ENCODE measurements at places on chromosomes 7 and 10.
A peak's percentile ranks its signal among the peaks of the same experiment; 100 is the strongest.

GRCh38 chr7:97971990-97972943 lies 17.7 kb downstream of the OCM2 start:
- peak; percentile 73 for DNase-seq

GRCh38 chr7:141154131-141154732 lies 80.4 kb downstream of the TMEM178B start:
- DNase-seq = no peak

- no peak for DNase-seq
Observed at GRCh38 chr7:16106300-16106699, 315.0 kb downstream of the CRPPA start.

DNA sequence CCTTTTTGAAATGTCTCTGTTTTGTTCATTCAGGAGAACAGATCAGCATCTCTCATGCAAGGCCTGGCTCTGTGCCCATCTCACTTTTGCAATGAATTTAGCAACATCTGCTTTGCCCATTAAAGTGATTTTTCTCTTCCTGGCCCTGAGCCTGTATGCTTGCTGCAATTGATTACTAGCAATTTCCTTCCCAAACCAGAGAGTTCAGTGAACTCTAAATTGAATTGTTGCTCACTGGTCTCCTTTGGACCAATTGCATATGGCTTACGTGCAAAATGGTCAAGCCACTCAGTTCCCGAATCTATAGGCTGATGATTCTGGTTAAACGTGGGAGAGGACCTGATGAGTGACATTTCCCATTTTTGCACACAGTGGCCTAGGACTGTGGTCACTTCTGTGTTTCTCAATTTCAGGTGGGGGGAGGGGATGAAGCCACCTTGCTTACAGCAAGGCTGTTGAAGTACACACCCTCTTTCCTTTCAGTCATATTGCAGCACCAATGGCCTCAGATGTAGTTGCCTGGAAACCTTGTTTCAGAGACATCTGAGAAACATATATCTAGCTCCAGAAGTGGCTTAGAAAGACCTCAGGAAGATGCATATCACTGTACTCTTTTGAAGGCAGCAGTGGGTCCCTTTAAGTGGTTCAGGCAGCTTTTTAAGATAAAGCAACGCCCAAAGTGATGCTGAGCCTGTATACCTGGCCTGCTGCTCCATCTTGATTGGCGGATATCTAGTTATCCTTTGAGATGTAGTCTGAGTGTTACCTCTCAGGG lies 201.4 kb downstream of the PTEN start:
- no peak for DNase-seq

- no peak for DNase-seq
Observed at GRCh38 chr7:121278120-121279021, 50.4 kb upstream of the WNT16 start.

DNA sequence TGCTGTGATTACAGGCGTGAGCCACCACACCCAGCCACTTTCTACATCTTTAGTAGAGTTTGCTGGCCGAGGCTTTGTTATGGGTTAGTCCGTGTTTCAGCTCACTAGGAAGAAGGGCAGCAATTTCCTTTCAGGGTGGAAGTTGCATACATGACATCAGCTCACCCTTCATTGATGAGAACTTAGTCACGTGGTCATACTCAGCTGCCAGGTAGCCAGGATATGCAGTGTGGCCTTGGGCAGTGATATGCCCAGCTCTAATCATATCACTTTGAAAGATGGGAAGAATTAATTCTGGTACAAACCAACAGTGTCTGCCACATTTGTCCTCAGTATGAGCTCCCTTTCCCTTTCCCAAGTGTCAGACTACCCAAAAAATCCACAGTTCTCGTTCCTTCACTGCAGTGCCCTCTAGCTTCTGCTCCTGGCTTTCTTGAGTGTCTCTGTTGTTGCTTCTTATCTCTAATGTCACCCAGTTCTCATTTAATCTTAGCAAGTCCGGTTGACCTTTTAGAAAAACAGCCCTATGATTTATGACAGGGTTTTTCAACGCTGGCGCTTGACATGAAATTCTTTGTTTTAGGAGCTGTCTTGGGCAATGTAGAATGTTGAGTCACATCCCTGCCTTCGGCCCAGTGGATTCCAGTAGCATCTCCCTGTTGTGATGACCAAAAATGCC lies 108.7 kb upstream of the ITGB1 start:
- DNase-seq = no peak

DNA sequence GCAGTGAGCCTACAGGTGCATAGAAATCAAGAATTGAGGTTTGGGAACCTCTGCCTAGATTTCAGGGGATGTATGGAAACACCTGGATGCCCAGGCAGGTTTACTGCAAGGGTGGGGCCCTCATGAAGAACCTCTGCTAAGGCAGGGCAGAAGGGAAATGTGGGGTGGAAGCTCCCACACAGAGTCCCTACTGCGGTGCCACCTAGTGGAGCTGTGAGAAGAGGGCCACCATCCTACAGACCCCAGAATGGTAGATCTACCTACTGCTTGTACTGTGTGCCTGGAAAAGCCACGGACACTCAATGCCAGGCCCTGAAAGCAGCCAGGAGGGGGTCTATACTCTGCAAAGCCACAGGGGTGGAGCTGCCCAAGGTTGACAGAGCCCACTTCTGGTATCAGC lies 533.5 kb downstream of the GPAM start:
- DNase-seq = no peak

GRCh38 chr7:28269700-28270361 lies 89.2 kb upstream of the JAZF1 start:
- no peak for DNase-seq

DNA sequence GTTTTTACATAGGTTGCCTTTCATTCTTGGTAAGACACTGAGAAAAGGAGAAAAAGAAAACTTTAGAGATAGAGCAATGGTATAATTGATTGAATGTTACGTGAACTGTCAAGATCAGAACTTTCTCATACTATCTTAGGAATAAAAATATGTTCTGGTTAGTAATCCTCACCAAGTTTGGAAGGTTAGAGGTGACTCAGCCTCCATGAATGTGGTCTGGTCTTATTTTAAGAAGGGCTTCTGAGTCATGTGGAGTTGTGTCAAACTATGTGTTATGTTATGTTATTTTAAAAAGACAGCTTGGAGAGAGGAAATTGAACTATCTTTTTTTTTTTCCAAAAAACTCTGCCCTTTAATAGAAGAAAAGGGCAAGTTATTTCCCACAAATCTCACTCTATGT lies 458.6 kb upstream of the KLF6 start:
- no peak for DNase-seq

DNA sequence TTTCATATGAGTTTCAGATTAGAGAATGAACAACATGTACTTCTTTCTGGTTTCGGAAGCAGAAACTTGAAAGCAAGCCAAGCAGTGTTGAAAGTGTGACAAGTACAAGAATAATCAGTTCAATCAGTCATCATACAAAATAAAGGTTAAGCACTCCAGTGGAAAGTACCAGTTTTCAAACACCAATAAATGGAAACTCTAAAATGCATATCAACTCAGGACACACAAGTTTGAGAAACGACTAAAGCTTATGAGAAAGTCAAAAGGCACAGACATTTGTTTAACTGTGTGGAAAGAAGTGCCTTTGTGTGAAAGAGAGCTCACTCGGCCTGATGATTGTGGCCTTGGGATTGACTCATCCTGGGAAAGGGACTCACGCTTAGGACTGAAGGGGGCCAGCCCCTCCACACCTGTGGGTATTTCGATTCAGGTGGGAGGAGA lies 60.6 kb upstream of the AKR1C1 start:
- no peak for DNase-seq

GRCh38 chr10:90437452-90437851 lies 420.4 kb downstream of the HTR7 start:
- no peak for DNase-seq

DNA sequence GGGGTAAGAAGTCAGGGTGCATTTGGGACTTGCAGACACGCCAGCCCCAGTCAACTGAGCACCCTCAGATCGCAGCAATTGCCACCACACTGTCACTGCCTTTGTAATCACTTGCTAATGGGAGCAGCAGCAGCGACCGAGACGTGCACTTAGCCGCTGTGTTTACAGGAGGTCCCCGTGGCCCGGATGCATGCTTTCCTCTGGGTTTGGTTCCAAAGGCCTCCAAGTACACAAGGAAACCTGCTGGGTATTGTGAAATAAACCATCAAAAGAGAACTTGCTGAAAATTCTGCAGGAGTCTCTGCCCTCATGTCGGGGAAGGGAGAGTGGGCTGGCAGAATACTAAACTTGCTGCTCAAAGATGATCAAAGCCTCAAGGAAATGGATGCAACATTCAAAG lies 341.7 kb downstream of the DNAJB6 start:
- DNase-seq = no peak

- DNase-seq = no peak
Observed at GRCh38 chr10:11885437-11886137, 62.4 kb downstream of the PROSER2 start.

- no peak for DNase-seq
Observed at GRCh38 chr10:12981570-12981969, 19.9 kb downstream of the CCDC3 start.

- no peak for DNase-seq
Observed at GRCh38 chr10:133000648-133001047, 58.3 kb upstream of the CFAP46 start.

DNA sequence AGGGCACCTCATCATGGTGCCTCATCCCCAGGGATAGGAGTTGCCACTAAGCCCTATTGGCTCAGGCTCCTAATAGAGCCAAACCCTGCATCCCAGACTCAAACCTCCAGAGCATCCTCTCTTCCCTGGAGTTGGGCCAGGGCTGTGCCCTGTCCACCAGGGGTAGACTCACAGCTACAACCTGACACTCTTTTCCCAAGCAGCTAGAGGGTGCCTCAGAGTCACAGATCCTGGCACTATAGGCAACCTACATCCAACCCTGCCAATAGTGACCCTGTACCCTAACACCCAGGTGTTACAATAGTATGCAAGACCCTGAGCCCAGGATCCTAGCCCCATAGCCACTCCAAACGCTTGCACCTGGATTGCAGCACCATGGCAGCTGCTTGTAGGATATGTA lies 64.0 kb upstream of the PLA2G12B start:
- no peak for DNase-seq
